ENCODE measurements at places on chromosomes 7 and 10. TPM values are rescaled to one million over a fixed set of nuclear protein-coding genes. Genes with fewer than 3 reads are reported as not detected.

The RARRES2 gene
- 94.6 TPM for total RNA-seq

DNA sequence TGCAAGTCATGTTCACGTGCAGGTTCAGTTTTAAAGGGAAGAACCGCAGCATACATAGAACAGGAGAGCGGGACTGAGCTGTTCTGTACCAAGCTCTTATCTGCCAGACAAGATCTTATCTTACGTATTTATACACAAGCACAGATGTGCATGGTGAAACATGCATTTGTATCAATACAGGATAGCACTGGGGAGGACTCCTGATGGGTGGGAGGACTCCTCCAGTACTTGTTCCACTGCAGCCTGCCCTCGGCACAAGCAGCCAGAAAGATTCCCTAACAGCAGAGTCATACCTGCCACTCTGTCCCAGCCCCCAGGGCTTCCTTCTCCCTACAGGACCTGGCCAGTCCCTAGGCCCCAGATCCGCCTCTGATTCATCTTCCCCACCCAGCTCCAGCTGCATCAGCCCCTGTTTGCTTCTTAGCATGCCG is 13.2 kb upstream of the PRKCQ start:
- H3K36me3 ChIP-seq, result no peaks in the 10 kb centered on the region
- no peak overlapping the region for H3K27ac ChIP-seq
- H3K27me3 ChIP-seq, result 0 out of 3 replicates have a peak, but pooled peaks cover 4% of the 10 kb centered on the region
- DNase-seq, result no peak
- no peak overlapping the region for H3K4me3 ChIP-seq
- no peaks in the 10 kb centered on the region for H3K4me1 ChIP-seq

- DNase-seq, result peak; percentile 27
- no peak overlapping the region for H3K27ac ChIP-seq
- H3K4me1 ChIP-seq, result no peaks in the 10 kb centered on the region
- no peak overlapping the region for H3K4me3 ChIP-seq
- H3K27me3 ChIP-seq, result no peaks in the 10 kb centered on the region
- H3K36me3 ChIP-seq, result no peaks in the 10 kb centered on the region
Measured at GRCh38 chr10:14074062-14074884, 256.5 kb downstream of the FRMD4A start.

The GARIN1A gene
- total RNA-seq, result not detected

The PRSS2 gene
- total RNA-seq, result not detected
